ENCODE measurements at places on chromosomes 2 and 18.
A peak's percentile ranks its signal among the peaks of the same experiment; 100 is the strongest.

DNA sequence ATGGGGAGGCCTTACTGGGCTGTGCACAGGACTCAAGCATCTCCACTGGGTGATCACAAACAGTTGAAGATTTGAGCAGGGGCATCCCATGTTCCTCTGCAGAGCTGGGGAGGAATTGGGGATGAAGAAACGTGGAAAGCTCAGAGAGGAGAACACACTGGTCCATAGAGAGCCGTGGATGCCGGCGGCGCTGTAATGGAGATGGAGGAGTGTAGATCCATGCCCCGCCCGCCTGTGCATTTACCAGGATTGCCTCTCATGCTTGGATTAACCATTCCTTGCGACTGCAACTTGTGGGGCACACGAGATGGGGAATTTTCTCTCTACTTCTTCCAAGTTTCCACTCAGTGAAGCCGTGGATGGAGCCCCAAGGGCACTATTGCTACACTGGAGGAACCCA, 115.9 kb downstream of the NCK2 start:
- no peak for DNase-seq

DNA sequence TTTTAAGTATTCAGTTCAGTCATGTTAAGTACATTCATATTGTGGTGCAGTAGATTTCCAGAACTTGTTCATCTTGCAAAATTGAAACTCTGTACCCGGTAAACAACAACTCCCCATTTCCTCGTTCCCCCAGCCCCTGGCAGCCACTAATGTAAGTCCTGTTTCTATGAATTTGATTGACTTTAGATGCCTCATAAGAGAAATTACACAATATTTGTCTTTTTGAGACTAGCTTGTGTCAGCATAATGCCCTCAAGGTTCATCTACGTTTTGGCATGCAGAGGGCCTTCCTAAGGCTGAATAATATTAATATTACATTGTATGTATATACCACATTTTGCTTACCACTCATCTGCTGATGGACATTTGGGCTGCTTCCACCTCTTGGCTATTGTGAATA, 30.9 kb downstream of the METTL21A start:
- DNase-seq, result no peak

DNA sequence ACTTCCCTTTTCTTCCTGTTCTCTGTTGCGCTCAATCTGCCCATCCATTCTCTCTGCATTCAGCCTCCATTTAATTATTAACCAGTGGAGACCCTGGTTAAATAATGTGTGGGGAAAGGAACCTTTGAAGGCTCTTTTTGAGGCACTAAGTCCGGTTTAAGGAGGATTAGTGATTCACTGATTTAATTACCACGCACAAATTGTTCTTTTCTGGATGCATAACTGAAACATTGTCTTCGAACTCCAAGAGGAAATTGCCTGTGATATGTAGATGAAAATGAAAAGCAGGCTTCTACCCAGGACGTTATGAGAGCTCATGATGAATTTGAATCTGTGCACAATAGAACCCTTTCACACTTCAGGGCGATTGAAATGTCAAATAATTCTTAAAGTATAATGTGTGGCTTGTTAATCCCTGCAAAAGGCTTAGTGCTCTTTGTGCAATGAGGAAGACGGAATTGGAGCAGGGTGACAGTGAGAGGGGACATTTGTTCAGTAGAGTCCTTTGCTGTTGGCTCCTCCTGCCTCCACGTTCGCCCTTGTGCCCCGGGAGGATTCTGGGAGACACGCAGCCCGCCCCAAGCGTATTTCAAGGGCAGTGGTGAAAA, 51.1 kb upstream of the ZNF236 start:
- DNase-seq, result no peak

DNA sequence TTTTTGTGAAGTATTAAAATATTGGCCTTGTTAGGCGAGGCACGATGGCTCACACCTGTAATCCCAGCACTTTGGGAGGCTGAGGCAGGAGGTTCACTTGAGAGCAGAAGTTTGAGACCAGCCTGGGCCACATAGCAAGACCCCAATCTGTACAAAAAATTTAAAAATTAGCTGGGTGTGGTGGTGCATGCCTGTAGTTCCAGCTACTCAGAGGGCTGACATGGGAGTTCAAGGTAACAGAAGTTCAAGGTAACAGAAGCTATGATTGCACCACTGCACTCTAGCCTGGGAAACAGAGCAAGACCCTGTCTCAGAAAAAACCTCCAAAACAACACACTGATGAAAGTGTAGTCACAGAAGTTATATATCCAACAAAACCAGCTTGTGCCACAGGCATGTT, 39.8 kb downstream of the IMPA2 start:
- no peak for DNase-seq

DNA sequence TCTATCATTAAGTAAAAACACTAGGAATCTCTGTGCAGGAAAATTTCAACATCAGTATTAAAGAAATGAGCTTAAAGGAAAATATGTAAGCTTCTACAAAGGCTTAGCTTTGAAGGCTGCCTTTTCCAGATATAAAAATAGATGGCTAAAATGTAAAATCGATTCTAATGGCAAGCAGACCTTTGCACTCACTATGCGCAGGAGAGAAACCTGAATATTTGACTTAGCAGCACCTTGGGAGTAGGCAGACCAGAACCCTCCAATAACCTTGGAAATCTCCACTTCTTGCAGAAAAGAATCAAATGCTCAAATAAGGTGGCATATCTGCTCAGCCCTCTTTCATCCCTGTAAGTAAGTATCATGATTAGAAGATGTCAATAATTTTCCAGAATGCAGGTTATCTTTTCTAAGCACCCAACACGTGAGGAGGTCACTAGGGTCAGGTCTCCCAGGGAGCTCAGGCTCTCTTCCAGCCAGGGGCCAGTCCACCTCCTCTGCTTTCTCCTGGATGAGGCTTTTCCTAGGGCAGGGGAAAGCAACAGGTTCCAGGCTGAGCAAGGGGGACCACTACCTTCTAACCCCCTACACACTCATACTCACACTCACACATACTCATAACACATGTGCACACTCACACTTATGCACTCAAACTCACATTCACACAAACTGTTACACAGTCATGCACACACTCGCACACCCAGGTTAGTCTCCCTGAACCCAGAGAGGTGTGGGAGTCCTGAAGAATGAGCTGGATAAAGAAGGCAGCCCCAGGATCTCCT, 3.8 kb downstream of the PIEZO2 start:
- DNase-seq, result no peak

GRCh38 chr2:16071865-16072637, 131.7 kb downstream of the MYCN start:
- DNase-seq, result no peak

DNA sequence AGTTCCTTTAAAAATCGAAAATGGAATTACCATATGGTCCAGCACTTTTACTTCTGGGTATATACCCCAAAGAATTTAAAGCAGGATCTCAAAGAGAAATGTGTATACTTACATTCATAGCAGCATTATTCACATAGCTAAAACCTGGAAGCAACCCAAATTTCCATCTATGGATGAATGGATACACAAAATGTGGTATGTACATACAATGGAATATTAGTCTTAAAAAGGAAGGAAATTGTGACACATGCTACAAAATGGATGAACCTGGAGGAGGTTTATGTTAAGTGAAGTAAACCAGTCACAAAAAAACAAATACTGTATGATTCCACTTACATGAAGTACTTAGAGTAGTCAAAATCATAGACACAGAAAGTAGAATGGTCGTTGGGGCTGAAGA, 147.9 kb upstream of the LTBP1 start:
- DNase-seq, result no peak

DNA sequence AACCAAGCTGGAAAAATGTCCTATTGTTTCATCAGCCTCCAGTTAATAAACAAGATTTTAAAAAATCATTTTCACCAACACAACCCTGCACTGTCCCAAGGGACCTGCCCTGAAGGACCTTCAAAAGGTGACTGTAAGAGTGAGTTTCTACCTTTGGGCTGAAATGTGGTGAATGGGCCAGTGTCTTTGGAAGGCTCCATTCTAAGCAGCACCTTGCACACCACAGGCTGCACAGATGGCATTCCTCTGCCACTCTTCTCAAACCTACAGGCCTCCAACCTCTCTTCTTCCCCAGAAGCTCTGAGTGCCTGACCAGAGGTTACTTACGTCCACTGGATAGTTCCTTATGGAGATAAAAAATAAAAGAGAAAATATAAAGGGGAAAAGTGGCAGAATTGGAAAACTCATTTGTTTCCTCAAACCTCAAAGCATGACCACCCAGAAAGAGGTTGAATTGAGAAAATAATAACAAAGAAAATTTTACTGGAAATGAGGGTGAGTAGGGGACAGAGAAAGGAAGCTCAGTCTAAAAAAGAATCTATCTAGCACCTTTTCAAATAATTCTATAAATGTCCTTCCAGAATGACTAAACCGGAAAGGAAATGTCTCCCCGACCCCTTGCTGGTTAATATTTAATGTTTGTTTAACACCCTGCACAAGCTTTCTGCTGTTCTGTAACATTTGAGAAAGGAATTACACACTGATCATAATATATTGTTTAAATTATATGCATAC, 175.7 kb downstream of the METTL4 start:
- DNase-seq, result no peak

GRCh38 chr2:5364361-5364760, 327.8 kb upstream of the SOX11 start:
- DNase-seq, result no peak

- no peak for DNase-seq
Observed at GRCh38 chr2:173550143-173550542, 195.5 kb downstream of the CDCA7 start.

- no peak for DNase-seq
Observed at GRCh38 chr2:191976436-191976835, 129.5 kb upstream of the CAVIN2 start.

DNA sequence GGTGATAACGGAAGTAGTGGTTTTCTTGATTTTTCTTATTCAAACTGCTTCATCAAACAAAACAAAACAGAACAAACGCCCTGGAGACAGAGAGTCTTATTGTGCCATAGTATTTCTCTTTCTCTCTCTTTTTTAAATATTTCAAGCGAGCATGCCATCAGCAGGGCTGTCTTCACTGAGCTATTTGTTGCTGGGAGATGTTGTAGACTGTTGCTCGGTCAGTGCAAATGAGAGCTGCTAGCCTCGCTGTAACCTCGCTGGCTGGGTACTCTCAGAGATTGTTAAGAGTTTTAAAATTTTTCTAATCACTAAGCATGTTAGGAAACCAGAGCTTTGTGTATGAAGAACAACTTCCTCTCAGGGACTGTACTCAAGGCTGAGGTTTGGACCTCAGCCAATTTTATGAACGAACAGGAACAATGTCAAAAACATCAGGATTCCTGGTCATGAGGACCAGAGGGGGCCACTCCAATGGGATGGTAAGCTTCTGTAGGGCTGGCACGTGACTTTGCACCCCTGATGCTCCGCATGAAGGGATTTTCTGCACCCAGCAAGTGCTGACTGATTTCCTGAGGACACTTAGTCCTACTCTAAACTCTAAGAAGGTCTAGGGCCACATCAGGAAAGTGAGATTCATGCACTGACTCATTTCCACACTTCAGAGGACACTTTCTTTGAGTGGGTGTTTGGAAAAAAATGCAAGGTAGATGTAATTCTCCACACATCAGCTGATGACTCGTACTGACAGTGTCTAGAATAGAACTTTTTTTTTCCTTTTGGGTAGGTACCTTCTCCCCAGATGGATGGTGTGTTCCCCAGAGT, 59.8 kb upstream of the IL1R1 start:
- peak; percentile 63 for DNase-seq

GRCh38 chr2:43707255-43708015, 31.2 kb upstream of the C1GALT1C1L start:
- DNase-seq, result no peak
